ENCODE measurements at places on chromosomes 6 and 20.

GRCh38 chr6:108635505-108636226 is 74.9 kb downstream of the FOXO3 start:
- DNase-seq = no peak

GRCh38 chr6:159572439-159573110 is 120.5 kb downstream of the SOD2 start:
- no peak for DNase-seq

DNA sequence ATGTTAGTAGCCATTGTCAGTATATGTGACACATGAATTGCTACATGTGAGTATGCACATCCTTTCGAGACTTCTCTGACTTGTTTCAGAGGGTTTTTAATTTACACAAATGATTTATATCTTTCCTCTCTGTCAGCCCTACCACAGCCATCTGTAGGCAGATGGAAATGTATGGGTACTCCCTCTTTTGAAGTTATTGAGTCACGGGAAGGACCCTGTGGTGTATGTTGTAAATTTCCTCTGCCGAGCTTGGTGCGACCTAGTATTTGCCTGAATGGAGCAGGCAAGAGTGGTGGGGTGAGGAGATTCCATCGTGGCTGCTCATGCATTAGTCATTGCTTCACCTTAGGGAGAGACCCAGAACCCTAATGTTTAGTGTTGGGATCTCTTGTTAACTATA is 171.9 kb downstream of the JARID2 start:
- DNase-seq = no peak

- no peak for DNase-seq
These were observed 19.1 kb downstream of the ME1 start for GRCh38 chr6:83411731-83412130.

- no peak for DNase-seq
These were observed 369.7 kb downstream of the CD109 start for GRCh38 chr6:74065705-74066104.

DNA sequence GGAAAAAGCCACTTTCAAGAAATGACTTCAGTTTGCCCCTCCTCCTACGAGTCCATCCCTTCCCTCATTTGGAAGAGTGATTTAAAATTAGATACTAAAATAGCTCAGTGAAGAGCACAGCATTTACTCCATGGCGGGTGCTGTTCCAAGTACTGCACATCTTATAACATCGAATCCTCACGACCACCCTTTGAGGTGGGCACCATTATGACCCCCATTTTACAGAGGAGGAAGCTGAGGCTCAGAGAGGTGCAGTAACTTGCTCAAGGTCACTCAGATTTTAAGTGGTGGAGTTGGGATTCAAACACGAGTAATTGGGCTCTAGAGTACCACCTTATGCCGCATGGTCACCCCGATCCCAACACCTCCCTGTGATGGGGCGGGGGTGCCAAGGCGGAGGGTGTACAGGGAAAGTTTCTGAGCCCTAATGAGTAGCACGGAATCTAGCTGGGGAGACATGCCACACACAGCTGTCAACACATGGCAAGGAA is 25.5 kb downstream of the TTBK1 start:
- DNase-seq = no peak

DNA sequence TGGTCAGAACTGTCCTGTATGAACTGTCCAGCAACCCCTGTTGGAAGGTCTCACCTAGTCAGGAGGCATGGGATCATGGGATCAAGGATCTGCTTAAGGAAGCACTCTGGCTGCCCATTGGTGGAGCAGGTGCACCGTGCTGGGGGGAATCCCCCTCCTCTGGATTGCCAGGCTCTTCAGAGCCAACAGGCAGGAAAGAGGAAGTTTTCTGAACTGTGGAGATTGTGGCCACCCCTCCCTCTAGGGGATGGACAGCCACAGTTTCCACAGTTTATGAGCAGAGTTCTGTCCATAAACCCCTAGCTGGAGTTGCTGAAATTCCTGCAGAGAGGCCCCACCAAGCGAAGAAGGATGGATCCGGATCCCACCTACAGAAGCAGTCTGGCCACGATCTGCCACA is 13.0 kb upstream of the HLA-DQB1 start:
- DNase-seq = no peak

- no peak for DNase-seq
These were observed 80.7 kb downstream of the RREB1 start for GRCh38 chr6:7188492-7188891.

GRCh38 chr6:73309535-73309784 is 44.6 kb downstream of the DPPA5 start:
- DNase-seq = no peak

Measured in NCI-H187 treated with DMSO at 0.1 percent for 48 hours (cell line).